ENCODE measurements at places on chromosomes 4 and X.
A peak's percentile ranks its signal among the peaks of the same experiment; 100 is the strongest.

DNA sequence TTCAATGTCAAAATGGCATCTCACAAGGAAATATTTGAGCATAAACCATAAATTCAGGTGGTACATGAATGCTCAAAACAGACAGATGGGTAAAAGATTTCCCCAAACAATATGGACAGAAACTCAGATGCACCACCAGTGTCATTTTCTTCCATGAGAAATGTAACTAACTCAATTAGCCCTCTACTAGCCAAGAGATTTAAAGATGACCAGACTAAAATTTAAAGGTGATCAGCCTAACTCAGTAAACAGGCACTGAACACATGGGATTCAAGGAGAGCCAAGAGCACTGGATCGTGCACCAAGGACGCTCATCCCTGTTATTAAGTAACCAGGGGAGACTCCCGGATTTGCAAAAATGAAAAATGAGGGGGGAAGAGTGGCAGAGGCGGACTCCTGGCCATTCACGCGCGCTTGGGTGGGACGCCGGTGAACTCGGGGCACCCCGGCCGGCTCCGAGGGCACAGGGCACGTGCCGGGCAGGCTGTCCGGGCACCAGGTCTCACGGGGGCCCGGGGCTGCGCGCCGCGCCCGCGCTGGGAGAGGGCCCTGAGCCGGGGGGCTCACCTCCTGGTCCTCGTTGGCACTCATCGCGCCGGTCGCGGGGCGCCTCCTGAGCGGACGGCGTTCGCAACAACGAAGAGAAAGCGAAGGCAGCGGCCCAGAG, 490 bp downstream of the RWDD4 start:
- peak; percentile 8 for DNase-seq

DNA sequence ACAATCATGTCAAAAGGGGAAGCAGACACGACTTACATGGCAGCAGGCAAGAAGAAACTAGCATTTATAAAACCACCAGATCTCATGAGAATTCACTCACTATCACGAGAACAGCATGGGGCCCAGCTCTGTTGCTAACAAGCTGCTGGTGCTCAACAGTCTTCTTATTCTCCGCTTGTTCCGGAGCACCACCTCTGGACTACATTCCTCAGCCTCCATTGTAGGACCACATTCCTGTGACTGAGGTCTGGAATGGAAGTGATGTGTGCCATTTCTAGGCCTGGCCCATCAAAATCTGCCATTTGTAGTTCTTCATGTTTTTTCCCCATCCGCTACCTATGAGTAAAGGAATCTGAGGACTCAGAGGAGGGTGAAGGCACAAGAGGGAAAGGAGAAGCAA, 111.5 kb upstream of the PTCHD1 start:
- no peak for DNase-seq

- no peak for DNase-seq
These were observed at the start of gene ADRA2C for GRCh38 chr4:3766036-3766784. Gene ADRA2C, plus strand, starts transcription at chr4:3766385. Its CDS starts 222 bp downstream, at chr4:3766607.

DNA sequence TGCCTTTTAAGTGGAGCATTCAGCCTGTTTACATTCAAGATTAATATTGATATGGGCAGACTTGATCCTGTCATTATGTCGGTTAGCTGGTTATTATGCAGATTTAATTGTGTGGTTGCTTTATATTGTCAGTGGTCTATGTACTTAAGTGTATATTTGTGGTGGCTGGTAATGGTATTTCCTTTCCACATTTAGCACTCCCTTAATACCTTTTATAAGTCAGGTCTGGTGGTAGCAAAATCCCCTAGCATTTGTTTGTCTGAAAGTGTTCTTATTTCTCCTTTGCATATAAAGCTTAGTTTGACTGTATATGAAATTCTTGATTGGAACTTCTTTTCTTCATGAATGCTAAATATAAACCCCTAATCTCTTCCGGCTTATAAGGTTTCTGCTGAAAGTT, 403.7 kb upstream of the EPHA5 start:
- no peak for DNase-seq

DNA sequence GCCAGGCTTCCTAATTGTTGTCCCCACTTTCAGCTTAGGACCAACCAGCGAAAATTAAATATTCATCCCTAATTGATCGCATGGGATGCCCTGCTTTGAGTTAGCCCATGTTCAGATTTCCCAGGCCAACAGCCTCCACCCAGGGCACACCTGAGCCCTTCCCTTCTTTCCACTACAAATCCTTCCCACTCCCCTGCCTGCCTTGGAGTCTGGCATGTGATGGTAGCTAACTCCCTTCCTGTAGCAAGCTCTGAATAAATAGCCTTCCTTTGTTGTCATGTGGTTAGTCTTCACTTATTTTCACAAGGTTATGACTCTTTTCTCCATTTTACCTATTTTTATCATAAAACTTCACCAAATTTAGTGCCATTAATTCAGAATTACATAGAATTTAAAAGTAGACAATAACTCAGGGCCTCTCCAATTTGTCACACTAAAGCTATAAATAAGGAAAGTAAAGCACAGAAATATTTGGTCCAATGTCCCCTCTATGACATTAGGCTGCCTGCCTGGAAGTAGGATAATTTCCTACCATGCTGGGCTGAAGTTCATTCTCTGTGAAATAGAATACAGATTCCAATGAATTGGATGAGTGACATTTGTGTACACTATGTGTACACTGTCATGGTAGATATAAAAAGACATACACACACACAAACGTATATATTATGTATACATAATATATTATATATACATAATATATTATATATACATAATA, 166.4 kb upstream of the CPEB2 start:
- no peak for DNase-seq

GRCh38 chrX:68697465-68698125, 50.1 kb downstream of the STARD8 start:
- DNase-seq = no peak

DNA sequence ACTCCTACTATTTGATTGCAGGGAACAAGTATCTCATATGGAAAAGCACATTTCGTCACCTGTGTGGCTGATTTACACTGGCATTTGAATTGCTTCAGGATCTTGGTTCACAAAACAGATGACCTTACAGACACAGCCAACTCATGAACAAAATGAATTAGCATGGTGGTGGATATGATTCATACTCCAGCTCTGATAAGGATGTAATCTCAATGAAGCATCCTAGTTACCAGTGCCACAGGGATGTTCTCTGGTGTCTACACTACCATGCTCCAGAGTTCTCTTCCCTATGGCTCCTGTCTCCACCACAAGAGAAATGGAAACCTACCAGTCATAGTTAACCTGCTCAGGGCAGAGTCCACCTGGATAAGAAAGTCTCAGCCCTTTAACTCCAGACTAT, 40.7 kb downstream of the TEC start:
- DNase-seq = no peak

GRCh38 chrX:72540318-72540717, 32.3 kb downstream of the HDAC8 start:
- no peak for DNase-seq

- no peak for DNase-seq
These were observed 48.5 kb downstream of the TLL1 start for GRCh38 chr4:165921546-165921945.

DNA sequence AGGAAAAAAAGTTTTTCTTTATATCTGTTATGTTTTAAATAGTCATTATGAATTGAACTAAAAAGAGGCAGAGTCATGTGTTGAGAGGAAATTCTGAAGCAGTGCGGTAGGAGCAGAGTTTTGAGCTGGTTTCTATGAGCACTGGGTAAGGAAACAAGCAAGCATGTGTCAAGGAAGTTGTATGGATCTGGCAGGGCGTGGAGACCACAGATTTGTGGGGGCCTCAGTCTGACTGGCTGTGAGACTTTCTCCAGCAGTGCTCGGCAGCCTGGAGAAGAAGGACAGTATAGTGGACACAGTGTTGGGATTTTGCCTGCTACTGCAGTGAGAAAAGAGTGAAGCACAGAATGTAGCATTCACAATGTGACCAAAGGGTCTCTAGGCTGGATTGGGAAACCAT, 399.1 kb downstream of the INPP4B start:
- no peak for DNase-seq

- no peak for DNase-seq
These were observed 1.3 kb upstream of the FHIP1A start for GRCh38 chr4:151407466-151408379.

DNA sequence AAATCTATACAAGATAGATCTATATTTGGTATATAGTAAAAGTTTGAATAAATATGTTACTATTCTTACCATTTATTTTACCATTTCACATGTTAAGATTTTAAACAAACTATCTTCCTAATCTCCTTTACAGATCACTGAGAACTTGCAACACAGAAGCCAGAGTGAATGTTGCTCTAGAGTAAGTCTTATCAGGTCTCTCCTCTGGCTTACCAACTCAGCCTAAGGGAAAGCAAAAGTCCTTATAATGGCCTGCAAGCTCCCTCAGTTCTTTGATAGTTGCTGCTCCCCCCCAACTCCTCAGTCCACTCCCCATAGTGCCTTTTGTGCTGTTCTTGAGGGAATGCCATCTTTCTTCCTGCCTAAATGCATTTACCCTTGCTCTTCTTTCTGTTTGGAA, 25.7 kb upstream of the SLC7A11 start:
- no peak for DNase-seq

DNA sequence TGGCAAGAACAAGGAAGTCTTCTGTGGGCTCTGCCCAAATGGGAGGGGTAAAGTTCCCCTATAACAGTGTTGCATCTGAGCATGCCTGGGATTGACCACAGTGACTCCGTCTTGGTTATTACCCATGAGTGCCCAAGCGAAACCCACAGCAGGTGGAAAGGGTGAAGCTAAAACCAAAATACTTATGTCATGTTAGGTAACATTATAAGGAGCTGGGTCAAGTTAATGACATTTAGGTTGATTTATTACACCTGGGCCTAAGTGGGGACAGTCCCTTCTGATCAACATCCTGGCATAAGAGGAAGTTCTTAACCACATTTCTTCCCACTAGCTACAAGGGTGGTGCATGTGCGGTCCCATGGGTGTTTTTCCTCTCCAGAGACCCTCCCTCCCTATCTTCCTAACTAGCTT, 1.3 kb upstream of the ZNF732 start:
- no peak for DNase-seq

- no peak for DNase-seq
These were observed 772.4 kb upstream of the INTU start for GRCh38 chr4:126860308-126860707.

All from stimulated activated CD4-positive, alpha-beta T cell treated with anti-CD3 and anti-CD28 coated beads, Interleukin-15, amount 100 ng/mL, for 1 hour (primary cell).